ENCODE measurements at places on chromosomes 13 and 19.
A peak's percentile ranks its signal among the peaks of the same experiment; 100 is the strongest.

GRCh38 chr13:113962386-113962785, 11.5 kb downstream of the C13orf46 start:
- no peak for DNase-seq

DNA sequence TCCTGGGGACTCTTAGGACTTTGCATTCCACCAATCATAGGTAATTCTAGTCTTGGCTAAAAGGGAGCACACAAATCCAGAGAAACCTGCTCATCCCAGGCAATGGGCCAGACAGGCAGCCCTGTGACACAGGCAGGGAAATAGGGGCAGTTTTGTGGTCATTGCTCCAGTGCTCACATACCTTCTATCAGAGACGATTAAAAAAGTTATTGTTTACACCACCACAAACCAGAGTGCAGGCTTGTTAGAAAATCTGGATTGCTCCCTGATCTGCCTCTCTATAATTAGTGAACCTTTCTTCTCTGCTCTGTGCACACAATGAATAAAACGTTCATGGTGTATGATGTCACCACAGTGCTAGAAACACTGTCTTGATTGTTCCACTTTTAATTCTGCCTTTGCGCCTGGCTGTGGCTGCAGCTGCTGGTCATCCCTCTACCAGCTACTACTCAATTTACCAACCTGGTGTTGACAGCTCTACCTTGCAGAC, 121.6 kb upstream of the SPATA13 start:
- no peak for DNase-seq

GRCh38 chr13:59269476-59269875, 894.3 kb downstream of the DIAPH3 start:
- DNase-seq = no peak

DNA sequence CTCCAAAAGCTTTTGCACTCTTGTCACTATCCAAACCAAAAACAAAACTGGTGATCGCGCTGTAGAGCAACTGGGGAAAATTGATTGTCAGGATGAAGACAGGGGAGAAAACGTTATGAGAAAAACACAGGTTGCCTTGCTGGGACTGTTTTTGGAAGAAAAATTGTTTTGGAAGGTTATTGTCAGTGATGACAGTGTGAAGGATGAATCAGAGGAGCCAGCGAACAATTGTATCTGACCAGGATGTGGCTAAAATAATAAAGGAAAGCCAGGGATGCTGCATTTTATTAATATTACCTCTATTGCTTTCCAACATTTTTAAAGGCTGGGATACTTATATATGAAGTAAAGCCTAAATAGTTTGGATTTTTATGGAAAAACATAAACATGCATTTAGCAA, 334.0 kb downstream of the SPRY2 start:
- DNase-seq = no peak

DNA sequence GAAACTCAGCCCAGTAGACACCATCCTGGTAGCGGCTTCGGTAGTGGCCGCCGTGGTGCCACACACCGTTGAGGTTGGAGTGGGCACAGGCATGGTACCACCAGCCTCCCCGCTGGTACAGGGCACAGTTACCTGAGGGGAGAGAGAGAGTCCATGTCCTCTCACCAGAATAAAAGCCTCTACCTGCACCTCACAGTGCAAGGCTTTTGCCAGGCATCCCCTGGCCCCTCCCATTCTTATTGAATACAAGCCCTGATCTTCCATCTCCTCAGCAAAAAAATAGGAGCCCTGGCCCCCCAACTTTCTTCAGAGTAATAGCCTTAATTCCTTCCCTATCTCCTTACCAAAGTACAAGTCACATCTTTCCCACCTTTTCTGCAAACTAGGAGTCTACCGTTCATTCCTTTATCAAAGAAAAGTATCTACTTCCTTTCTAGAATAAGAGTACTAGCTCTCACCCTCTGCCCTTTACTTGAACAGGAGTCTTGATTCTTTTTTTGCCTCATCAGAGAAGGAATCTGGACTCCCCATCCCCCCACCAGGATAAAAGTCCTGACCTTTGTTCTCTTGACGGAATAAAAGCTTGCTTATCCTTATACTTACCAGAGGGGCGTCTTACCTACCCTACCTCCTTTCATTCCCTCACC, 6.7 kb downstream of the SHFL start:
- no peak for DNase-seq

GRCh38 chr13:75194717-75195462, 287.1 kb downstream of the TBC1D4 start:
- DNase-seq = no peak

DNA sequence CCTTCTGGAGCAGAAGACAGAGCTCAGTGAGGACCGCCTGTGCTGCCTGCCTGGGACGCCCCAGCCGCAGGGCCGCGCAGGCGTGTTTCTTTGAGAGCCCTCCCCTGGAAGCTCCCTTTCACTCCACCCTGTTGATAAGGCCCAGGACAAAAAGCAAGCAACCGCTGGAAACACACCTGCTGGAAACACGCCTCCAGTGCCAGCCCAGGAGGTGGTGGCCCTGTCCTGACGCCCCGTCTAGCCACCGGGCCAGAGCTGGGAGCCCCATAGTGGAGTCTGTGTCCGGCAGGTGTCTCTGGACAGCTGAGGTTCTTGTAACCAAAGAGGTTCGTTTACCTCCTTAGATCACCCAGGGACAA, 173.8 kb downstream of the KATNAL1 start:
- no peak for DNase-seq

- no peak for DNase-seq
These were observed 26.1 kb downstream of the DEDD2 start for GRCh38 chr19:42191330-42191729.

DNA sequence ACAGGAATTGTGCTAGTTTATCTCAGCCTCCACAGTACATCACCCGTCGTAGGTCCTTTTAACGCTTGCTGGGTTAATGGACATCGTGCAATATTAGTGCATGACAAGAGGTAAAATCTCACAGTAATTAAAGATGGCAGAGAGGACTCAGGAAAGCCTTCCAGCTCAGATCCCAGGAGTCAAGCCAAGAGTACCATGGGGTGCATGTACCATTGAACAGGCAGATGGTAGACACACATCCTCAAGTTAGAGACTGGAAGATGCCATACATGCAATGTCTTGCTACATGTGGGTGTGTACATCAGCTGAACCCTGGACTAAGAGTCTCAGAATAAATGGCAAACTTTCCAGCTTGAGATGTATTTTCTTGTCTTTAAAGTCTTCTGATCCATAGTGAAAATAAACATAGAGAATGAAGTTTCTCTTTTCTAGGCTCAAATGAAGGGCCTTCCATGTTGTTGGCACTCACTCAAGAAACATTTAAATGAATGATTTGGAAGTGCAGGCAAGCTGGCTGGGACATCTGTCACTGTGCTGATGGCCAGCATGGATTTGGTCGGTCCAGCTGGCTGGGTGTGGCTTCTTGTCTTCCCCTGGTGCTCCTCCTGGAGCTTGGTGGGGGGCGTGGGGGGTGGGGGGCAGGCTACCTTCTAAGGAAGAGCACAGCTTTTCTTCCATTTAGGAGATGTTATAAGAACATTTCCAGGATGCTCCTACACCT, 290.9 kb upstream of the MAB21L1 start:
- DNase-seq = no peak

- DNase-seq = no peak
These were observed 173.5 kb upstream of the OBI1 start for GRCh38 chr13:78832461-78832860.

DNA sequence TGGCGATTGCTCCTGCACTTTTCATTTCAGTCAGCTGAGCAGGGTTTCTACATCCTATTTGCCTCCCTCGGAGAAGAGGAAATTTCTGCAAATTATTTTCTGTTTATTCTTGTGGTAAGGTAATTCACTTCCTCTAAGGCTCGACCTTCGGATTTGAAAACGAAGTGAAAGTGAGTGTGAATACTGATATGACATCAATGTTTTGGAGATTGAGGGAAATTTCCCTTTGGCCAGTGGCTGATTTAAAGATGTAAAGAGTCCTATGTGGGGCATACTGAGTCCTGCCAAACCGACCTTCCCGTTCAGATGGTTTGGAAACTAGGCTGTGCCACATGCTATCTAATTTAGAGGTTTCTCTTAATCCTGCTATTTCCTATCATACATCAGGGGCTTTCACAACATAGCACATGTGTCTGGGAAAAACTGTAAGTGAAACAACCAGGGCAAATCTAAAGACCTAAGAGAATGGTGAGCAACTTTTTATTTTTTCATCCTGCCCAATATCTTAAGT, 112.3 kb downstream of the POSTN start:
- no peak for DNase-seq

GRCh38 chr13:104595511-104595910, 1529.3 kb upstream of the SLC10A2 start:
- no peak for DNase-seq

DNA sequence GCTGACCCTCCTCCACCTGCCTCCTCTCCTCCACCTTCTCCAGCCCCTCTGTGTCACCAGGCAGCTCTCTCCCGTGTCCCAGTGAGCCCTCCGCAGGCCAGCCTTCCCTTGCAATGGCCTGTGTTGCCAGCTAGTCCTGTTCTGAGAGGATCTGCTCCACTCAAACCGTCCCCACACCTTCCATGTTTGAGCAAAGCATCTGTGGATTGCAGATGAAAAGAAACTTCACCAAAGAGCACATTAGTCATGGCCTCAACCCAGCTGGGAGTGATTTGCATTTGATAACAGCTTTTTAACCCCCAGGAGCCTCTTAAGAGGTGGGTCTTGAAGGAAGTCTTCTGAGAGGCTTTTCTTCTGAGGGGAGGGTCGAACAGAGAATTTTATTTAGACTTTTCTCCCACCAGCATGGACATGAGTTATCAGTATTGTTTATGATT, 72.8 kb downstream of the COL4A2 start:
- no peak for DNase-seq

DNA sequence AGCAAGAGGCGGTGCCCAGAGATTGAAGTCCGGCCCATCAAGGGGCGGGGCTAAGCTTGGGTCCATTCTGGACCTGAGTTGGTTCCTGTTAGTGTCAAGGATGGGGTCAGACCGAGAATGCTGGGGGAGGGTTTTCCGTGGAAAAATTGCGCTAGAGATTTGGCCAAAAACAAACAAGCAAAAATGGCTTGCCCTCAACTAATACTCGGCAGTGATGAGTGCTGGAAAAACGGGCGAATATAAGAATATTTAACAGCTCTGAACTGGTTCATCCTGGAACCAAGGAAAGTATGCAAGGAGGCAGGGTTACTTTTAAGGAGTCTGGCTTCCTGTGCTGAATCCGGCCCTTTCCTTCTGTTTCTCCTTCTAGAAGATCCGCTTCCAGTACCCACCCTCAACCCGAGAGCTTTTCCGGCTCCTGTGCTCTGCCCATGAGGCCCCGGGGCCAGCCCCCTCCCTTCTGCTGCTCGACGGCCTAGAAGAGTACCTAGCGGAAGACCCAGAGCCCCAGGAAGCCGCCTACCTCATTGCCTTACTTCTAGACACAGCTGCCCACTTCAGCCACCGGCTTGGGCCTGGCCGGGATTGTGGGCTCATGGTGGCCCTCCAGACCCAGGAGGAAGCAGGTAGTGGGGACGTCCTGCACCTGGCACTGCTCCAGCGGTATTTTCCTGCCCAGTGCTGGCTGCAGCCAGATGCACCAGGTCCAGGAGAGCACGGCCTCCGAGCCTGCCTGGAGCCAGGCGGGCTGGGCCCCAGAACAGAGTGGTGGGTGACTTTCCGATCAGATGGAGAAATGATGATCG, 880 bp downstream of the SWSAP1 start:
- DNase-seq = peak; percentile 87

DNA sequence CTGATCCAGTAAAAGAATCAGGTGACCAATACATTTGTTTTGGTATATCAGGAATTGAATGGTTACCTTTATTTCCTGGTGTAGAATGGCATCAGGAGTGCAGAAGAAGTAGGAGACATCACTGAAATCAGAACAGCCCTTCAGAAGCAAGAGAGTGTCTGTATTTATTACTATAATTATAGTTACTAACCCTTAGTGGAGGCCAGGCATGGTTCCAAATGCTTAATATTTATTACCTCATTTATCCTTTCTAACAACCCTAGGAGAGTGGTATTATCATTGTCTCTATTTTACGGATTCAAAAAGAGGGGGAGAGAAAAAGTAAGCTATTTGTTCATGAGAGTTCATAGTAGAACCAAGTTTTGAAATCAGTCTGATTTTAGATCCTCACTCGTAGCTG, 1292.9 kb downstream of the PCDH9 start:
- no peak for DNase-seq

GRCh38 chr13:59384154-59384553, 779.6 kb downstream of the DIAPH3 start:
- DNase-seq = no peak

- peak; percentile 66 for DNase-seq
These were observed 2.2 kb upstream of the ZNF665 start for GRCh38 chr19:53195265-53195903.

DNA sequence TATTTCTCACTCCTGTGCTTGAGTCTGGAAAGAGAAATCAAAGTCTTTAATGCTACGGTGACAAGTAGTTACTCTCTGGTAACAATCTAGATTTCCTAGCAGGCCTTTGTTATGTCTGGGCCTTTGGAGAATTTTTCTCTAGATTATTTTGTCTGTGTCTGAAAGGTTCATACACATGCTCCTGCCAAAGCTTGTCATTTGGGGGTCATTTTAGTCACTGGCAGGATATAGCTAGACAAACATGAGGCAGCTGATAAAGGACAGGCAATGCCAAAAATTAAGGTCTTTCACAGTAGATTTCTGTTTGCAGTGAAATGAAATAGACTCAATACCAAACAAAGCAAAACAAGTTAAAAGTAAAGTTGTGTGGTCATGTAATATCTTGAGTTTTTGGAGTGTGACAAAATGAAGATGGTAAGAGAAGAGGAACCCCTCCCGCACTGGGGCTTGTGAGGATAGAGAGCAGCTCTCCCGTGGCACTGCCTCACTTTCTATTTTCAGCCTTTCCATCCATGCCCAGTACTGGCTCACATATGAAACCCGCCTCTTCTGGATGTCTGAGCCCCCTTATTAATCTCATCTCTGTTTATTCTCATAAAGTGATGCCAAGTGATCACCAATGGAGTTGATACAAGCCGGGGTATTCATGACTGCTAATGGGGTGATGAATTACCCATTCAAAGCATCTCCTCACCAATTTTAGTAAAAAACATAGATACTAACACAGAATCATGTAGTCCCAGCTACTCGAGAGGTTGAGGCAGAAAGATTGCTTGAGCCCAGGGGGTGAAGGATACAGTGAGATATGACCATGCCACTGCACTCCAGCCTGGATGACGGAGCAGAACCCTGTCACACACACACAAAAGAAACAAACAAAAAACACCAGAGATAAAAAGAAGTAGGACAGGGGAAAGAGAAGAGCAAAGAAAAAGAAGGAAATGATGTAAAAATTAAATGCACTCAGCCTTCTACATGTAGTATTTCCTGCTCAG, 389.3 kb downstream of the FGF14 start:
- DNase-seq = no peak

DNA sequence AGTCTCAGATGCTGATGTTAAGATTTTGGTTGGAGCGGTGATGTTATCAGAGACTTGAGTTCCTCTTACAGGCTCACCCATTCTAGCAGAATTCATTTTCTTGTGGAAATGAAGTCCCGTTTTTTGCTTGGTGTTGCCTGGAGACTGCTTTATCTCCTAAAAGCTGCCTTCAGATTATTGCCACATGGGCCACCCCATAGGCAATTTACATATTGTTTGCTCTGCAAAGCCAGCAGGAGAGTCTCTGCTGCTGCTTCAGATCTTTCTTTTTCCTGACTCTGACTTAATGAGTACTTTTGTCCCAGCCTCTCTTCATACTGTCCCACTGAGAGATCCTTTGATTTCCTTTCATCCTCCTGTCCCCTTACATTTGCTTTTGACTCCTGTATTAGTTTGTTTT, 114.6 kb downstream of the TDRD3 start:
- no peak for DNase-seq

GRCh38 chr19:33641261-33641660, 19.5 kb downstream of the CHST8 start:
- no peak for DNase-seq

GRCh38 chr19:44592451-44592890, 20.9 kb upstream of the IGSF23 start:
- DNase-seq = no peak
